Stimulated activated CD4-positive, alpha-beta T cell treated with anti-CD3 and anti-CD28 coated beads, Interleukin-15, amount 100 ng/mL, for 1 hour (primary cell): ENCODE measurements at places on chromosomes 2 and 18.

GRCh38 chr18:78407466-78407844 lies 572.2 kb upstream of the SALL3 start:
- DNase-seq, result no peak

- no peak for DNase-seq
Measured at GRCh38 chr2:233813236-233814055, 35.3 kb downstream of the MROH2A start.

- no peak for DNase-seq
Measured at GRCh38 chr2:119468154-119468955, 36.7 kb downstream of the TMEM37 start.

GRCh38 chr2:127050803-127051115 lies 56.2 kb downstream of the BIN1 start:
- no peak for DNase-seq

DNA sequence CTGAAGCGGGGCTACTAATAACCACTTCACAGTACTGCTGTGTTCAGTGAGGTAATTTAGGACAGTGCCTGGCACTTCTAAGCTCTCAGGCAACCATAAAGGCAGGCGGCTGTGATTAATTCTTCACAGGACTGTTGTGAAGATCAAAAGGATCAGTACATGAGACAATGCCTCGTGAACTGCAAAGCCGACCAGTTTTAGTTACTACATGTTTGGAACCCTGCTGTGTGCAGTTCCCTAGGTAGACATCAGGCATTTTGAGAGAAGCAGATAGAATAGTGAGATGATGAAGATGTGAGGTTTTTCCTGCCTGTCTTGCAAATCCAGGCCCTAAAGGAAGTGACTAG lies 19.1 kb downstream of the EFHD1 start:
- DNase-seq, result no peak

DNA sequence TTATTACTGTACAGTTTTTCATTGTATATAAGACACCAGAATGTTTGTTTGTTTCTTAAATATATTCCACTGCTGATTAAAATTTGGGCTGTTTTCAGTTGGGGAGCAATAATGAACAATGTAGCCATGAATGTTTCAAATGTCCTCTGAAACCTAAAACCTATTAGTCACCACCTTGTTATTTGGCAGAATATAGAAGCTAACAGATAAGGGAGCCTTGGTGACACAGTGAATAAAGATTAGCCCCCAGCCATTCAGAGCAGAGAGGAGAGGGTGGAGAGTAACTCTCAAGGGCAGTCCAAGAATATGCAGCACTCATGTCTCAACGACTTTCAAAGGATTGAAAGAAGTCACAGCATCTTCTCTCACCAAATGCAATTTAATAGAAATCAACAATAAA lies 43.1 kb upstream of the ATP8B1 start:
- no peak for DNase-seq

GRCh38 chr2:80638783-80639182 lies 334.2 kb upstream of the LRRTM1 start:
- DNase-seq, result no peak

- no peak for DNase-seq
Measured at GRCh38 chr18:22282311-22283115, 113.1 kb downstream of the GATA6 start.

DNA sequence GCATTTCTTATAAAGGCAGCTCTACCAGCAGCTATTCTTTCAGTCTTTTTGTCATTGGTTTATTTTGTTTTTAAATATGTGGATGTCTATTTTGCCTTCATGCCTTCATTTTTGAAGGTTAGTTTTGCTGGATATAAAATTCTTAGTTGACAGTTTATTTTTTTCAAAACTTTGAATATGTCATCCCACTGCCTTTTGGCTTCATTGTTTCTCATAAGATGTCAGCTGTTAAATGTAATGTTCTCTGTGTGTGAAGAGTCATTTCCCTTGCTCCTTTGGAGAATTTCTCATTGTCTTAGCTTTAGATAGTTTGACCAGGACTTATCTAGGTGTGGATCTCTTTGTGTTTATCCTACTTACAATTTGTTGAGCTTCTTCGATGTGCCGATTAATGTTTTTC lies 213.5 kb downstream of the KIAA1328 start:
- DNase-seq, result no peak

DNA sequence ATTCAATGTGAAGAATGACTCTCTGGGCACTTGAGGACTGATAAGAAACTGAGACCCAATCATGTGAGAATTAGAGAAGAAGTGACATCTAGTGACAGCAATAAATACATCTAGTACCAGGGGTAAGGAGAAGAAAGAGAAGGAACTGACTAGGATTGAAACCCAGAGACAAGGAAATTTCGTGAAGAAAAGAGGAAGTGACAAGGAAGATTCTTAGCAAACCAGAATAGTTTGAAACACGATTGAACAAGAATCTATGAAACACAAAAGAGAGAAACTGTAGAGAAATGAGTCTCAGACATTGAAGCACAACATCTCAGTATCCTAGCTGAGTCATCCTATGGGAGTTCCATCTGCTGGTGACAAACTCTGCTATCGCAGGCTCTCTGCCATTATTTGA lies 571.9 kb upstream of the PKDCC start:
- no peak for DNase-seq

- no peak for DNase-seq
Measured at GRCh38 chr2:78024996-78025395, 502.8 kb upstream of the LRRTM4 start.

- DNase-seq, result no peak
Measured at GRCh38 chr2:219777388-219777787, 150.0 kb downstream of the SLC4A3 start.

GRCh38 chr2:135674453-135674852 lies 67.2 kb upstream of the UBXN4 start:
- DNase-seq, result no peak

DNA sequence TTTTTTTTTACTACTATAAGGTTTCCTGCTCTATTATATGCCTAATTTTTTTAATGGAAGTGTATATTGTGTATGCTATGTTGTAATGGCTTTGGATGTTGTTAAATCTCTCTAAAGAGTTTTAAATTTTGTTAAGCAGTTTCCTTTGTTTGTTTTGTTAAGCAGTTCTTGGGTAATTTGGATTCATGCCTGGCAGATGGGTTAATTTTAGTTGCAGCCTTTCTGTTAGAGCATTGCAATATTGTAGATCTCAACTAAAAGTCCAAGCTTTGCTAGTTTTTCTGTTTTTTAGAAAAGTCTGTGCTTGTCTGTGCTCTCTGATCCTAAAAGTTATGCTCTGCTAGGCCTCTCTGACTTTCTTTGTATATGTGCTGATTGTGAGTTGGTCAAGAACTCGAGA lies 1229.0 kb upstream of the NRXN1 start:
- no peak for DNase-seq
